ENCODE measurements at places on chromosomes 6 and 20. TPM values are rescaled to one million over a fixed set of nuclear protein-coding genes. Genes with fewer than 3 reads are reported as not detected.

GRM1 gene
- polyA plus RNA-seq, result not detected

- H3K4me3 ChIP-seq, result no peak overlapping the region
- H3K27ac ChIP-seq, result peak overlapping the region; percentile 48
- H3K27me3 ChIP-seq, result peaks cover 15% of the 10 kb centered on the region
- H3K4me1 ChIP-seq, result peaks cover 10% of the 10 kb centered on the region
These were observed 71.1 kb downstream of the FAM50B start for GRCh38 chr6:3920321-3920720.

GRCh38 chr6:144418959-144419545 is 133.9 kb downstream of the UTRN start:
- H3K4me1 ChIP-seq, result peaks cover 19% of the 10 kb centered on the region
- H3K36me3 ChIP-seq, result no peaks in the 10 kb centered on the region
- no peak overlapping the region for H3K4me3 ChIP-seq
- no peak for DNase-seq
- H3K27me3 ChIP-seq, result no peaks in the 10 kb centered on the region
- H3K27ac ChIP-seq, result no peak overlapping the region

GRCh38 chr20:1618954-1619540 is 762 bp downstream of the SIRPB1 start:
- H3K27ac ChIP-seq, result no peak overlapping the region
- no peaks in the 10 kb centered on the region for H3K27me3 ChIP-seq
- H3K36me3 ChIP-seq, result peaks cover 11% of the 10 kb centered on the region
- H3K4me1 ChIP-seq, result peaks cover 61% of the 10 kb centered on the region
- peak overlapping the region; percentile 51 for H3K4me3 ChIP-seq

DNA sequence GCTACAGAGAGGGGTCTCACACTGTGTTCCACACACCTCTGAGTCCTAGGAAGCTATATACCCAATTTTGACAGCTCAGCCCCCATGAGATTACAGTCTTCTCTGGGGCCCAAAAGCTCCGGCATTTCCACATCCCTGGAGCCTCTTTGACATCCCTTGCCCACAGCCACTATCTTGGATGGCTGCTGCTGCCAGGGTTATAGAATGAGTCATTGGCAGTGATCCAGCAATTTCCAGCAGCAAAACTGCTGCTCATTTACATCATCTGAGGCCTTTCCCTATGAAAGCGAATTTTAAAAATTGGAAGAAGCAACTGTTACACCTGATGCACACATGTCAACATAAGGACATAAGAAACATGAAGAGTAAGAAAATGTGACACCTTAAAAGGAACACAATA is 590.7 kb downstream of the MEI4 start:
- no peak overlapping the region for H3K27ac ChIP-seq
- no peaks in the 10 kb centered on the region for H3K4me1 ChIP-seq
- H3K27me3 ChIP-seq, result no peaks in the 10 kb centered on the region

All from naive thymus-derived CD8-positive, alpha-beta T cell (primary cell).